ENCODE measurements at places on chromosomes 3 and 15.

- no peak for DNase-seq
Measured at GRCh38 chr3:133494469-133494868, 79.0 kb upstream of the CDV3 start.

DNA sequence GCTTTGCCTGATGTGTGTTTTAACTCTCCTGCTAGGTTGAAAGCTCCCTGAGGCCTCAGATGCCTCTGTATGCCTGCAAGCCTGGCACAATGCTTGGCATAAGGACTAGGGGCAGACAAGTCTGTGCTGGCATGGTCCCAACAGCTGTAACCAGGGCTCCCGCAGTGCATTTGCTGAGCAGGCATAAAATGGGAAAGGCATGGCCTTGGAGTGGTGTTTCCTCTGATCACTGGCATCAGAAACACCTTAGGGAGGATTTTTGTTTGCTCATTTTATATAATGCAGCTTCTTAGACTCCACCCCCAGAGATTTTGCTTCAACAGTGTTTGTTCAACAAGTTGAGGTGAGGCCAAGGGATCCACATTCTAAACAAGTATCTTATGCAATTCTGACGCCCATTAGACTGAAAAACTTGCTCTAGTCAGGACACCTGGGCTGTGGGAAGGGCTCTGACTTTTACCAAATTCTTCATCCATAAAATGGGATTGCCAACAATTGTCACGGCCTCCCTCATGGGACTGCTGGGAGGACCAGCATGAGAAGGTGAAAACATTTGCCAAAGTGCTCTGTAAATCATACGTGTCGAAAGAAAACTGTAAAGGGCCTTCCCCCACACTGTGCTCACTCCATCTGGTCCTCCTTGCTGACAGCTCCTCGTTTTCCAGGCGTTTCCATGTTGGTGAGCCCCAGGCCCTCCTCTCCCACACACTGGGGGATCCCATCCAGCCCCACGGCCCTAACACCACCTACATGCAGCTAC is 43.1 kb downstream of the STARD5 start:
- DNase-seq = no peak

DNA sequence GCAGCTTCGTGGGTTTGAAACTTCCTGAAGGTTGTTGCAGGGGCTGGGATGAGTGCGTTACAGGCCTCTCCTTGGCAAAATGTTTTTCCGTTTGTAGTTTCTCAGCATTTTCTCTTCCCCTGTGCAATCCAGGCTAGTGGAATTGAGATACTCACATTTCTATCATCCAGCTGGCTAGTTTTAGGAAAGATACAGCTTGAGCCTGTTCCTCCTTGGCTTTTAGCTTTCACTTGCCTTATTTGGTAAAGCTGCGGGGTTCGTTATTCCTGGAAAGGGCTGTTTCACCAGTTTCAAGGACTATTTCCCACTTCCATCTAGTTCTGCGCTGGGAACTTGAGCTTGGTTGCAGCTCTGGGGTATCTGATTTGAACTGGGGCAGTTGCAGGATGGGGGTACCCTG is 90.3 kb downstream of the ITPR1 start:
- DNase-seq = no peak

GRCh38 chr15:83323296-83323711 is 38.8 kb upstream of the BNC1 start:
- DNase-seq = no peak

DNA sequence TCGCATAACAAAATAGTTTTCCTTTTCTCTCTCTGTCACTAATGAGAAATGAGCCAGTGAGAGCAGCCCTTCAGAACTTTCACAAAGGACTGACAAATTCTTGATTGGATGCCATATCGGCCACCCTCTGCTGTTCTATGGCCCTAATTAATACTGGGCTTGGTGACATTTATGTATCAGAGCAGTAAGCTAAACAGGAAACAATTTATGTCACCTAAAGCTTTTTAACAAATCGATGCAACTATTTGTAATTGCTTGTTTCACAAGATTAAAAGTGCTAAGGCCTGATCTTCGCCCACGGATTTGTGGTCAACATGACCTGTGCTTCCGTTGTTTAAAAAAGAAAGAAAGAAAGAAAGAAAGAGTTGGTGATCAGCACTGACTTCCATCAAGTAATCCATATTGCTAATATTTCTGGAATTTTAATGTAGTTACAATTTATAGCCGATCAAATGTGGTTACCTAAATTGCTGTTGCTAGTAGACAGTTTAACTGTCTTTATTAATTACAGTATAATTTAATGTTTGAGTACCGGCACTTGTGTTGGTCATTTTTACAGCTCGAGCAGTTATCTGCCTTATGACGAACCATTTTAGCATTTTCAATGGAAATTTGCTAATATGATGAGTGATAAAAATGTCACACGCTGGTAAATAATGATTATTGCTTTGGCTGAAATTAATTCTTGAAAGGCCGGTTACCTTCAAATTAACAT is 631.3 kb downstream of the FOXP1 start:
- DNase-seq = no peak

DNA sequence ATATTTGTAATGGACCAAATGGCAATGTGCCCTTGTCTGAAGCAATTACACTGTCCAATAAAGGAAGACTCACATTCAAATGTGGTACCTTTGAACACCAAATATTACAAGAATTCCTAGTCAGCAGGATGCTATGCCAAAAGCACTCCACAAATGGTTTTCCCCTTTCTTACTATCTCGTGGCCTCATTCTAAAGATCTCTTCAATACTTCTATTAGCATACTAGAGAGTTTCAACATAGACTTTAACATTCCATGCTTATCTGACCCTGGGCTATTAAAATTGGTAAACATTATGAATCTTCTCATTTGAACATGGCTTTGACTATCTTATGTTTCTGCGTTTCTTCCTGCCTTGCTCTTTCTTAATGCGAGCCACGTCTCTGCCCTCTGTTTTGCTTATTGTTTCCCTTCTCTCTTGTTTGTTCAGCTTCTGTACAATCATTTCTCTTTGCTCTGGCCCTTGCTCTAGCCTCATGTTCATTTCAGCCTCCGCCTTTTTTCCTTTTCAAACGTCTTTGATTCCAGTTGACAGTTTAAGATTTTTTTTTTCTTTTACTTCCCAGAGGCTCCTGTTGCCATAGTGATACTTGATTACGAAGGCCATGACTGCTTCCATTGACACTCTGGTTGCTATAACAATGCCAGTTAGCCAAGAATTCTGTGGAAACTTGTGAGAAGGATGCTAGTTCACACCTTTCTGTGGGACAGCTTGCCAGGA is 49.5 kb upstream of the SLC9A9 start:
- no peak for DNase-seq

DNA sequence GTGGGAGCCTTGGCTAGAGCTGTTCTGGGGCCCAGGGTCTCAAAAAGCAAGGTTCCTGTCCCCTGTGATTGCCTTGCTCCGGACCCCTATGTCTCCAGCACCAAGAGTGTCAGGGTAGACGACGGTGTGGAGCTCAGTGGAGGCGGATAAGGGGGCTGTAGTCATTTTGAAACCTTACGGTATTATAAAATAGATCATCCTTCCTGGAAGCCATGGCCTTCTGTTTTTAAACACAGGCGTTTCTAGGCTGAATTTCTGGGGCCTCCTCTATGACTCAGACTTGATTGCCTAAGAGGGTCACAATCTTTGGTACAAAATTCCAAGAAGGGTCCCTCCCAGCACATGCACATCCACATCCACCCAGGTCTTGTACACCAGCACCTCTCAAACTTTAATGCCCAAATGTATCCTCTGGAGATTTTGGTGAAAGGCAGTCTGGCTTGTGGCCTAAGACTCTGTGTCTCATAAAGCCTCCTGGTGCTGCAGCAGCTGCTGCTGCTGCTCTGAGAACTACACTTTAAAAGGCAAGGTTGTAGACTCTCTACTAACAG is 70.5 kb upstream of the XCR1 start:
- DNase-seq = no peak

DNA sequence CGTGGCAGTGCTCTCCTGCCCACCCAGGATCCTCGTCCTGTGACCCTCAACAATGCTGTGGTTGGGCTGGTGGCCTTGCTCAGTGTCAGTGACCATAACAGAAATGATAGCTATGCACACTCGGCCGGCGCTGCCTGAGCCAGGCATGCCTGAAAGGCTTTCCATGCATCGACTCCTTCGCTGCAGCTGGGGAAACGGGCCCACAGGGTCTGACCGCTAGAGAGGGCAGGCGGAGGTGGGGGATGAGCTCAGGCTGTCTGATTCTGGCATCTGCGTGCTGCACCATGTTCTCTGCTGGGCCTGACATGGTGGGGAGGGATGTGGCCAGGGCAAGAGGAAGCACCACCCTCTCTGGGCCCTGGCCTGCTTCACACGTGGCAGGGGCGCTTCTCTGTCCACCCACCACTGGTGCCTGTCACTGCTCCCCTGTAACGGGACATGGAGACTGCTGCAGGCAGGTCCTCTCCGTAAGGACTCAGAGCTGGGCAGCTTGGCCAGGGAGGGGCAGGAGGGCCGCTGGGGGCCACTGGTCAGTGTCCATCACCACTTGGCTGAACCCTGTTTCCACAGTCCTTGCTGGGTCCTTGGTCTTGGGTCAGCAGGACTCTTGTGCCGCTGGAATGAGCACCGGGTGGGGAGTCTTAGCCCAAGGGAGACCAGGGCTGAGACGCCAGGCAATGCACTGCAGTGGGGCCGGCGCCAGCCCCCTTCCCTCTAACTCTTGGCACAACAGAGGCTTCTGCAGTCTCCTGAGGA is 64.1 kb upstream of the RPL32 start:
- no peak for DNase-seq

DNA sequence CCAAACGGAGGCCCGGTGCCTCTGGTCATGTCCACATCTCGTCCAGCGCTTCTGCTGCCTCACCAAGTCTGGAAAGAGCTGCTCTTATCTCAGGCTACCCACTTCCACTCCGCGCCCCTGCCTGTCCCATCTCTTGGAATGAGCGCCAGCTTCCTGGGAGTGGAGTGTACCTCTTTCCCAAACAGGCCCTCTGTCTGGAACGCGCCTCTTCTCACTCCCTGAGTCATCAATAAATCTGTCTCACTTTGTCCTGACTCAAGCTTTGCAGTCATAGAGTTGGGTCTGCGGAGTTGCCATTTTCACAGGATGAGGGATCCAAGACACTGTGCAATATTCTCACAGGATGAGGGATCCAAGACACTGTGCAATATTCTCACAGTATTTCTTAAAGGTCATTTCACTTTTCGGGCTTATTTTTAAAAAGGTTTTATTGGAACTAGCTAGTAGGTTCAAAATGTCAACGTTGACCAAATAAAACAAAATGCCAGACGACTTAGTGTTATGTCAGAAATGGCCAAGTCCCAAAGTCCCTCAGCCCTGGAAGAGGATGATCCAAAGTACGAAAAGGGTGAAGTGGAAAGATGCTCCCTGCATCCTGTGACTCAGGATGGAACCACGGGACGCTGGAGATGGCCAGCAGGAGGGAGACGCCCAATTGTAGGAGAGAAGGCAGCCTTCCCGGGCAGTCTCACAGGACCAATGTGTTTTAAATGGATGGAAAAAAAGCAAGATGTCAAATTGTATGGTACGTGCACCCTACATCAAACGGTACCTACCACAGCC is 81.1 kb downstream of the CHSY1 start:
- no peak for DNase-seq

GRCh38 chr3:133532951-133533350 is 40.5 kb upstream of the CDV3 start:
- DNase-seq = no peak

DNA sequence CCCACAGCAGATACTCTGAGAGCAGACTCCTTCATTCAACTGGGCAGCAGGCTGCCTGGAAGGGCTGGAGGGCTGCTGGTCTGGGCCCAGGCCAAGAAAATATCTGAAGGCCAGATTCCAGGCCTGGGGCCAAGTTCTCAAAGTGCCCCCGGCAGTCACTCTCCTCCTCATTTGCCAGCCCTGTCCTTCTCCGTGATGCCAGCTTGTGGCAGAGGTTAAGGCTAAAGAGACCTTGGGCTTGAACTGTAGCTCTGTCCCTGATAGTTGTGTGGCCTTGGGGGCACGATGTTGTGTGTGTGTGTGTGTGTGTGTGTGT is 39.0 kb downstream of the FAM3D start:
- no peak for DNase-seq

- no peak for DNase-seq
Measured at GRCh38 chr15:100348578-100348977, 6.8 kb upstream of the ADAMTS17 start.

DNA sequence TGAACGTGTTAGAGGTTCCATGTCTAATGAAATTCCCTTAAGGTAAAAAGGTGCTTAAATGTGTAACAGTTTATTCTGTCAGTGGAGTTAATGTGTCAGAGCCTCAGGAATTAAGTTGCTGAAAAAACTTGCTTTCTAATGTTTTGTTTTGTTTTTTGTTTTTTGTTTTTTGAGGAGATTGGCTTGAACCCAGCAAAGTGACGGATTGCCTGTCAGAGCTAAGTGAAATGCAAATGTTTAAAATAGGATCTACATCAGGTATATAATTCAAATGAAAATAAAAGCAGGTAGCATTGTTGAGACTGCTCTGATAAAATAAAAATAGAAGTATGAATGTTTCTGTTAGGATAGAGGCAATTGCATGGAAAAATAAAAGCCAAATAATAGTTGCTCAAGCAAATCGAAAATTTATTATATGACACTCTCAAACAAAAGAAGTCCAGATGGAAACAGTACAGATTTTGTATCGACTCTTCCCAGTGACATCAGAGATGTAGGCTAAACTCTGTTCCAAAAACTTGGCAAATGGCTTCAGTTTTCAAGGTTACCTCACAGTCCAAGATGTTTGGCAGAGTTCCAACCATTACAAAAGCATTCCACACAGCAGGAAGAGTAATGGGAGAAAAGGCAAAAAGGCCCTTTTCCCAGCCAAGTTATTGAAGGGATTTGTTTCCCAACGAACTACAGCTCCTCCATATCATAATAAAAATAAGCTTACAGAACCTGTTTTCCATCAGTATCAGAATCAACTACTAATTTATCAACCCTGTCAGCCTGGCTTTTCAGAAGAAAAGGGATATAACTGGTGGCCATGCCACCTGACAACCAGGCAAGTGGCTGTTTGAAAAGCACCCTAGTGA is 291.0 kb downstream of the TBL1XR1 start:
- no peak for DNase-seq

DNA sequence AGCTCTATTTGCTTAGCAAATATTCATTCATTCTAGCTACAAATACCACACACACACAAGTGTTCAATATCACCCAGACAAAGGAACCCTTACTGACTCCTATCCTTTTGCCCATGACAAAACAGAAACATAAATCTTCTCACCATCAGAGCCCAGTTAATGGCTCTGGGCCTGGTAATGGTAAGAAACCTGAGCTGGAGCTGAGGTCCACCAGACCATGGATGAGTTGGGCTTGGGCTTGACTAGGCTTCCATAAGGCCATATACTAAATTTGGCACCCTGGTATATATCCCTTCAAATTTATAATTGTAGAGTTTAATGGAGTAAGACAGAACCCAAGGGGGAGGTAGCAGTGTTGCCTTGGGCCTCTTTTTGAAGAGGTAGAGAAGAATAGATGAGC is 29.4 kb downstream of the GPR176 start:
- DNase-seq = no peak

GRCh38 chr3:169811631-169812331 is 889 bp upstream of the LRRIQ4 start:
- no peak for DNase-seq

GRCh38 chr15:70503798-70504298 is 259.5 kb downstream of the UACA start:
- no peak for DNase-seq

GRCh38 chr3:124607163-124607562 is 123.1 kb upstream of the UMPS start:
- no peak for DNase-seq
